Fibroblast of lung (primary cell): ENCODE measurements at places on chromosomes 4 and X. TPM values are rescaled to one million over a fixed set of nuclear protein-coding genes. Genes with fewer than 3 reads are reported as not detected.

Gene ADRA2C
- 0.26 and 0.33 TPM in 2 replicates for total RNA-seq

Gene WDR17
- total RNA-seq: 2.1 and 4.5 TPM in 2 replicates

Gene H2BW2
- total RNA-seq: not detected in 2 replicates

Gene TRAM1L1
- 3.1 and 5.0 TPM in 2 replicates for total RNA-seq

Gene PF4V1
- not detected in 2 replicates for total RNA-seq

Gene GPR50
- total RNA-seq: not detected in 2 replicates

Gene ZCCHC4
- total RNA-seq: 13.6 and 15.5 TPM in 2 replicates

Gene MAGEA1
- not detected in 2 replicates for total RNA-seq

Gene PRPS2
- 25.3 and 44.2 TPM in 2 replicates for total RNA-seq
